Activated CD4-positive, alpha-beta T cell treated with anti-CD3 and anti-CD28 coated beads for 36 hours (primary cell): ENCODE measurements at places on chromosomes 13 and 19. TPM values are rescaled to one million over a fixed set of nuclear protein-coding genes. Genes with fewer than 3 reads are reported as not detected.

DNA sequence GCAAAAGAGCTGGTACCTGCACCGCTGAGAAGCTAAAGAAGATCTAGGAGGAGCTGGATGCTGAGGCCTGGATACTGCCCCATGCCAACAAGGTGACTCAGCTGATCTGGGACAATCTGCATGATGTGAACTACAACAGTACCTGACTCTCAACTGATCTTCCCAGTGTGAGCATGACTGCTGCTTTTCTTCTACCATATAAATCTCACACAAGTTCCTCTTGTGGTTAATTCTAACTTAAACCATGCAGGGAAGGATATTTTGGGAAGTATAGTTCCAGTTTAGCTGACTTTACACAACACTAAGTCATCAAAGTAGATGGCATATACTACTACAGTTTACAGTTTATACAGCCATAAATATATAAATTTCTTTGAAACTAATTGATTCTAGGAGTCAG, 91.9 kb downstream of the SLAIN1 start:
- H3K4me3 ChIP-seq = no peak overlapping the region
- DNase-seq = no peak
- no peaks in the 10 kb centered on the region for H3K27me3 ChIP-seq
- H3K4me1 ChIP-seq = no peaks in the 10 kb centered on the region
- peaks cover 2% of the 10 kb centered on the region for H3K36me3 ChIP-seq

GRCh38 chr19:43441716-43442115, 23.7 kb downstream of the LYPD3 start:
- no peak overlapping the region for H3K4me3 ChIP-seq
- no peaks in the 10 kb centered on the region for H3K27me3 ChIP-seq
- peak overlapping the region; percentile 33 for H3K27ac ChIP-seq
- no peak for DNase-seq
- peaks cover 2% of the 10 kb centered on the region for H3K36me3 ChIP-seq

GRCh38 chr13:51033421-51034185, 77.5 kb downstream of the C13orf42 start:
- H3K36me3 ChIP-seq = no peaks in the 10 kb centered on the region
- no peak overlapping the region for H3K27ac ChIP-seq
- no peaks in the 10 kb centered on the region for H3K4me1 ChIP-seq
- no peaks in the 10 kb centered on the region for H3K27me3 ChIP-seq
- no peak for DNase-seq

- H3K4me3 ChIP-seq = no peak overlapping the region
- no peaks in the 10 kb centered on the region for H3K27me3 ChIP-seq
- no peaks in the 10 kb centered on the region for H3K36me3 ChIP-seq
- no peak overlapping the region for H3K27ac ChIP-seq
- no peaks in the 10 kb centered on the region for H3K4me1 ChIP-seq
These were observed 1213.1 kb downstream of the OLFM4 start for GRCh38 chr13:54241719-54242118.

DNA sequence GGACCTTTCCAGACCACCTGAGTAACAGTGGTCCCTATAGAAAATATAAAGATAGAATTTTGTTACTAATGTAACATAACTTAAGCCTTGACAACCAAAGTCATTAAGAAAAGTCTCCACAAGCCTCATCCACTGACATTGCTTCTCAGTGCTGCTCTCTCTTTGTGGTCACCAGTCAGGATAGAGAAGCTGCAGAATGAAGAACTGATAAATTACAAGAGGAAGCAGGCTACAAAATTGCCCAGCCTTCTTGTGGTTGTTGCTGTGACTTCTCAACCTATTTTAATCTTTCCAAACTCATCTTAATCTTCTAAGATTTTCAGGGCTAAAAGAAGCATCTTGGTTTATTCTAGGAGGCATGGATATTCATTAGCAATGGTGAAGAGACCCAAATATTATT, 343.8 kb downstream of the MZT1 start:
- H3K27ac ChIP-seq = no peak overlapping the region
- no peaks in the 10 kb centered on the region for H3K4me1 ChIP-seq
- no peaks in the 10 kb centered on the region for H3K36me3 ChIP-seq
- H3K27me3 ChIP-seq = no peaks in the 10 kb centered on the region

GRCh38 chr13:112056739-112057438, 10.1 kb upstream of the SOX1 start:
- DNase-seq = no peak
- peaks cover 68% of the 10 kb centered on the region for H3K27me3 ChIP-seq
- no peak overlapping the region for H3K27ac ChIP-seq

GRCh38 chr13:29605860-29606526, 10.5 kb upstream of the SLC7A1 start:
- no peak overlapping the region for H3K4me3 ChIP-seq
- no peak for DNase-seq
- no peak overlapping the region for H3K27ac ChIP-seq
- no peaks in the 10 kb centered on the region for H3K36me3 ChIP-seq
- no peaks in the 10 kb centered on the region for H3K4me1 ChIP-seq

GRCh38 chr13:35378939-35379338, 97.5 kb downstream of the MAB21L1 start:
- H3K36me3 ChIP-seq = no peaks in the 10 kb centered on the region
- H3K4me3 ChIP-seq = no peak overlapping the region
- H3K4me1 ChIP-seq = no peaks in the 10 kb centered on the region
- no peak for DNase-seq

Gene C1QTNF9B
- total RNA-seq = not detected

Gene KCNJ14
- 1.1 TPM for total RNA-seq

DNA sequence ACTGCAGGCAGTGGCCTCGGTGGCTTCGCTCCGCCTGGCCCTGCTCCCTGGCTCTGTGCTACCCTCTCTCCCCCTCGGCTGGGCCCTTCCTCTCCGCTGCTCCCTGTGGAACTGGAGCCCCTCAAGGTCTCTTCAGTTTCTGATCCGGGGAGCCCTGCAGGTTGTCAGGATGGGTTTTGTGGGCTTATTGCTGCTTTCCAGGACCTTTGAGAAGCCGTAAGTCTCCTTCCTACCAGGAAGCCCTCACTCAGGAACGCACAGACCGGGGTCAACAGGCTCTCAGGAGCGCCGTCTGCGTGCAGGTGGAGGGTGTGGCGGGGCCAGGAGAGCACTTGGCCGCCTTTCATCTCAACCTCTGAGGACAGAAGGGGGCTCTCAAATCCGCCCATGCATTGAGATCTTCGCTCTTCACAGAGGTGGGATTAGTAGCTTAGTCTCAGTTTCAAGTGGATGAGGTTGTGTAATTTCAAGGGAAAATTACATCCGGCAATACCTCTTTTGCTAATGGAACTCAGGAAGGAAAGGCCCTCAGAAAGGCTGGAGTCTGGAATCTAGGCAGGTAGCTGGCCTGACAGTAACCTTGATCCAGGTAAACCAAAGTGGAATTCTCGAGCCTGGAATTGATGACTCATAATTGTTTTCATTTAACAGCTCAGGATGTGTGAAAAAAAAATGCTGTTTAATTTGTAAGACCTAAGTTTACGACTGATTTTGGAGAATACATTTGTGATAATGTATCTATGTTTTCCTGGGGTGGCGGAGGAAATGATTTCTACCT, 102.0 kb downstream of the ATP11A start:
- peaks cover 15% of the 10 kb centered on the region for H3K4me1 ChIP-seq
- no peaks in the 10 kb centered on the region for H3K27me3 ChIP-seq
- H3K4me3 ChIP-seq = no peak overlapping the region
- H3K36me3 ChIP-seq = peaks cover 12% of the 10 kb centered on the region
- no peak for DNase-seq

Gene CBARP
- 0.82 TPM for total RNA-seq

- peaks cover 5% of the 10 kb centered on the region for H3K27me3 ChIP-seq
- no peak overlapping the region for H3K27ac ChIP-seq
- H3K4me1 ChIP-seq = no peaks in the 10 kb centered on the region
- no peak overlapping the region for H3K4me3 ChIP-seq
- no peak for DNase-seq
These were observed 77.5 kb upstream of the MIR17HG start for GRCh38 chr13:91270031-91270430.

Gene SELENOV
- total RNA-seq = not detected

GRCh38 chr13:64130171-64130570, 2714.5 kb upstream of the PCDH20 start:
- no peaks in the 10 kb centered on the region for H3K27me3 ChIP-seq
- no peaks in the 10 kb centered on the region for H3K4me1 ChIP-seq
- DNase-seq = no peak

Gene KLK3
- not detected for total RNA-seq

GRCh38 chr13:111139873-111140561, 24.9 kb downstream of the ARHGEF7 start:
- no peak overlapping the region for H3K27ac ChIP-seq
- DNase-seq = no peak
- H3K36me3 ChIP-seq = no peaks in the 10 kb centered on the region
- no peaks in the 10 kb centered on the region for H3K4me1 ChIP-seq
- peaks cover 11% of the 10 kb centered on the region for H3K27me3 ChIP-seq
- H3K4me3 ChIP-seq = no peak overlapping the region

Gene IFI30
- 29.5 TPM for total RNA-seq

DNA sequence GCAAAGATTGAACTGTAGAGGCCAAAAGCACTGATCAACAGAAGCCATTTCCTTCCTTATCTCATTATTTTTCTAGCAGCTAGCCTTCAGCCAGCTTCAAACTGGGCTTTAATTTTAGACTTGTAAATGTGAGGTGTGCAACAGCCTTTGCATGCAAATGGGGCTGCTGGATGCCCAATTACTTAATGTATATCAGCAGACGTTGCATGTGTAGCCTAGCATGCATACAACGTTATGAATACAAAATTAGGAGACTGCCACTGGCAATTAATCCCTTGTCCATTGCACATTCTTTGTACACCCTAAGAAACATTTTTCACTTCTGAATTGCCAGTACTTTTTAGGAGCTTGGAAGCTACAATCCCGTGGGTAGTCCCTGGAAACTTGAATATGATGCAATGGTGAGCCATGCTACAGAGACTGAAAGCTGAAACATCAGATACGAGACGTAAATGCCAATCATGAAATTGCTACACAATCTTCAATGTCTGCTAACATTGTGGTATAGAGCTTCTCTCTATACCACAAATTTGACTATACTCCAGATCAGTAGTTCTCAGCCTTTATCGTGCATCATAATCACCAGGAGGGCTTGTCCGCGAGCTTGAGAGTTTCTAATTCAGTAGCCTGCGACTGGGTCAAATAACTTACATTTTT, 20.2 kb downstream of the EPSTI1 start:
- no peaks in the 10 kb centered on the region for H3K27me3 ChIP-seq
- no peak overlapping the region for H3K4me3 ChIP-seq
- no peak for DNase-seq
- no peak overlapping the region for H3K27ac ChIP-seq
- H3K4me1 ChIP-seq = peaks cover 30% of the 10 kb centered on the region

DNA sequence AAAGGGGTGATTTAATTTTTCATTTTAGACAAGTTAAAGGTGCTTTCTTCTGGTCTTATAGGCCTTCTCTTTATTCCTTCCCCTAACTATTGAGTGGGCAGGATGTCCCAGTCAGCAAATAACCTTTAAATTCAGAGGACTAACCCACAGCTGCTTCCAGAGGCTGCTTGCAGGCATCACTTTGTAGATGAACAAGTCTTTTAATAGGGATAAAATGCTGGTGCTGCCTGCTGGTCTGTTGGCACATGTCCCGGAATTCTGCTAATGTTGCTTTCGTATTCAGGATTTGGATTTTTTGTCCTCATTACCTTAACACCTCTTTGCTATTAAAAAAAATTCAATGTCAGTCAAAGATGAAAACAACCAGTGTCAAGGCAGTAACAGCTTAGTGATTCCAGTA, 132.7 kb upstream of the KL start:
- H3K4me3 ChIP-seq = no peak overlapping the region
- H3K4me1 ChIP-seq = no peaks in the 10 kb centered on the region
- H3K36me3 ChIP-seq = no peaks in the 10 kb centered on the region
- no peak for DNase-seq
- H3K27me3 ChIP-seq = peaks cover 2% of the 10 kb centered on the region

Gene NXNL1
- total RNA-seq = not detected

- H3K27ac ChIP-seq = no peak overlapping the region
- DNase-seq = no peak
- H3K4me1 ChIP-seq = peaks cover 18% of the 10 kb centered on the region
- H3K27me3 ChIP-seq = no peaks in the 10 kb centered on the region
These were observed 16.0 kb upstream of the TPM4 start for GRCh38 chr19:16060294-16060693.

DNA sequence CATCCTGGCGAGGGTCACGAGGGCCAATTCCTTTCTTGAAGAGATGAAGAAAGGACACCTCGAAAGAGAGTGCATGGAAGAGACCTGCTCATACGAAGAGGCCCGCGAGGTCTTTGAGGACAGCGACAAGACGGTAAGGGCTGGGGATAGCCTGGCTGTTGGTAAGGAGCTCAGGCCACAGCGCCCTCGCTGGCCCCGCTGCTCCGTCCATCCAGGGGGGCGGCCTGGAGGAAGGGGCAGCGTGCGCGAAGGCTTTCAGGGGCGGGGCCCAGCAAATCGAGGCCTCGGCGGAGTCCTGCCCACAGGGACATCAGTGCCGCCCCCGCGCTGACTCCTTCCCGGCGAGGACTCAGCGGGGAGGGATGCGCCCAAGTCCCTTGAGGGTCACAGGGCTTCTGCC, 6.9 kb downstream of the F10 start:
- H3K27me3 ChIP-seq = peaks cover 11% of the 10 kb centered on the region
- no peak overlapping the region for H3K4me3 ChIP-seq
- H3K27ac ChIP-seq = no peak overlapping the region
- H3K36me3 ChIP-seq = no peaks in the 10 kb centered on the region
- peaks cover 2% of the 10 kb centered on the region for H3K4me1 ChIP-seq
- DNase-seq = no peak

DNA sequence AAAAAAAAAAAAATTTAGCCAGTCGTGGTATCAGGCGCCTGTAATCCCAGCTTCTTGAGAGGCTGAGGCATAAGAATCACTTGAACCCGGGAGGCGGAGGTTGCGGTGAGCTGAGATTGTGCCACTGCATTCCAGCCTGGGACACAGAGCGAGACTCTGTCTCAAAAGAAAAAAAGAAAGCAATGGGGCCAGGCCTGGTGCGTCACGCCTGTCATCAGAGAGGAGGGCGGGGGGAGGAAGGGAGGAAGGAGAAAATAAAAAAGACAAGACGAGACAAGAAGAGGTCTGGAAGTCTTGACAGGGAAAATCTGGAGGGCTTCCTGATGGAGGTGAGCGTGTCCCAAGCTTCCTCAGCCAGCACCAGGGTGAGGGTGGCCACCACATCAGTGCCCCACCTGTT, 54.9 kb upstream of the PTPRS start:
- no peak for DNase-seq
- peaks cover 45% of the 10 kb centered on the region for H3K27me3 ChIP-seq
- no peaks in the 10 kb centered on the region for H3K4me1 ChIP-seq
- no peak overlapping the region for H3K27ac ChIP-seq
- H3K36me3 ChIP-seq = no peaks in the 10 kb centered on the region

Gene HMGB1
- 764 TPM for total RNA-seq

GRCh38 chr19:1270213-1270853, 1.2 kb downstream of the CIRBP start:
- no peaks in the 10 kb centered on the region for H3K27me3 ChIP-seq
- H3K4me3 ChIP-seq = peak overlapping the region; percentile 84
- peak overlapping the region; percentile 87 for H3K27ac ChIP-seq
- peaks cover 49% of the 10 kb centered on the region for H3K36me3 ChIP-seq

- no peak overlapping the region for H3K27ac ChIP-seq
- DNase-seq = no peak
- H3K36me3 ChIP-seq = no peaks in the 10 kb centered on the region
These were observed 112.4 kb upstream of the WASF3 start for GRCh38 chr13:26445092-26445491.

GRCh38 chr19:53553865-53554791, 16.2 kb downstream of the ZNF331 start:
- H3K27ac ChIP-seq = peak overlapping the region; percentile 99
- peak overlapping the region; percentile 92 for H3K4me3 ChIP-seq
- H3K36me3 ChIP-seq = peaks cover 67% of the 10 kb centered on the region
- H3K4me1 ChIP-seq = peaks cover 32% of the 10 kb centered on the region
- peak; percentile 96 for DNase-seq

- H3K27me3 ChIP-seq = peaks cover 7% of the 10 kb centered on the region
- no peaks in the 10 kb centered on the region for H3K4me1 ChIP-seq
- no peak for DNase-seq
- no peak overlapping the region for H3K4me3 ChIP-seq
These were observed 31.9 kb downstream of the HTR2A start for GRCh38 chr13:46864941-46865340.
